ENCODE measurements at places on chromosomes 2 and 18.

- DNase-seq = no peak
Observed at GRCh38 chr2:226881287-226881686, 45.4 kb downstream of the RHBDD1 start.

DNA sequence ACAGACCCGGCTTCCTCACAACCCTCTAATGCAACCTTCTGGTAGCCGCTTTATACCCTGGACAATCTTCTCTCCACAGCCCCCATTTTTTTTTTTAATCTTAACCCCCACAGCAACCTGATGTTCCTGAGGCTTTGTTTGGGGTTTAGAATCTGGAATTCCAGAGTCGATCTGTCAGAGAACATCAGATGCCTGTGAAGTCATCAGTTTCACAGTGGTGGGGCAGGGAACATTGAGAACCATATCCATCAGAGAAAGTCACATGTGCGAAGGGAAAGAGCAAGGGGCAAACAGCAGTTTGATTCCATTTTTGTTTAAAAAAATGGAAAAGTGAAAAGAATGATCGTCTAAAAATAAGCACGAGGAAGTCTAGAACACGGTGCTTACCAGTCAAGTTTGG, 20.6 kb downstream of the NPAS2 start:
- no peak for DNase-seq

DNA sequence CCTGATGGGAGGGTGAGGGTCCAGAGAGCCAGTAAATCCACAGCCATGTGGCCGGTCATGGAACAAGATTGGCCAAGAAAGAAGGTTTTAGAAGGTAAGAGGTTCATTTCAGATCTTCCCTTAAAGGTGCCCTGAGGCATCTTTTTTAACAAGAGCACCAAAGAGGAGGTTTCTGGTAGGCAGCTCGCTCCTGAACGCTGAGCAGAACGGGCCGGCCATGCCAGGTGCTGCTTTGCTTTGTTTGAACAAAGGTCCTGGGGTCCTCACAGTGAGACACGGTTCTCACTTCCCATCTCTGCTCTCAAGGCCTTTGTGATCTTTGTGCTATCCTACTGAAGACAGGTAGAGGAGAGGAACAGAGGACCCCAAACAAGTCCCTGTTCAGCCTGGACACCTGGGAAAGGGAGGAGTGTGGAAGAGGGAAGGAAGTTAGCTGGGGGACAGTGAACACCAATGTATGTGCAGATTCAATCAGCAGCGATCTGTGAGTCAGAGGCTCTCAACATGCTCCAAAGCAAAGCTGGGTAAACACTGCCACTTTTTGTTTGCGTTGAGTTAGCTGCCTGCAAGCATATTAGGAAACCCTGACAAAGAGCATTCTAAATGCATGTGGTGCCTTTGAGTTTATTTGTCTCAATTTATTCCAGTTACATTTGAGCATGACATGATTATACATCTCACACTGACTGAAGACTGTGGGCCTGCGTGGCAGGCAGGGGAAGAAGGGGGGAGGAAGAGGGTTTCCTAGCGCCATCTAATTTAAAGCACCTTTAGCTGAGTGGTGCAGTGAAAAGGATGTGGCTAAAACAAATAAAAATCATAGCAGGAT, 102.4 kb downstream of the ASB1 start:
- no peak for DNase-seq

- DNase-seq = no peak
Observed at GRCh38 chr18:24326211-24326610, 71.4 kb downstream of the OSBPL1A start.

GRCh38 chr2:63064197-63064596, 13.6 kb downstream of the OTX1 start:
- no peak for DNase-seq

DNA sequence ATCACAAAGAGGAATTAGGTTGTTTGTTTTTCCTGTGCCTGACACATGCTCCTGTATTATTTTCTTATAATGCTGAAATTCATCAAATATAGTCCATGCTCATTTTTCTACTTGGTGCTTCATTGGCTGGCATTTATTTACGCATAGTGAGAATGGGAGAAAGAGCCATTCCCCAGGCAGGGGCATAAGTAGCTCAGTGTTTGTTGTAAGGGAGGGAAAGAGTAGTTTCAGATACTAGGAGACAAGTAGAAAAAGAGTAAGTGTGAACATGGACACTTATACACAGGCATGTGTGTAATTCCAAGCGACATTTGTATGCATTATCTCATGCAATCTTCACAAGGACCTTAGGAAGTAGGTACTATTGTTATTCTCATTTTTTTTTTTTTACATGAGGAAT, 111.9 kb upstream of the UGP2 start:
- no peak for DNase-seq

GRCh38 chr2:161246281-161246680, 61.9 kb upstream of the PSMD14 start:
- DNase-seq = no peak

DNA sequence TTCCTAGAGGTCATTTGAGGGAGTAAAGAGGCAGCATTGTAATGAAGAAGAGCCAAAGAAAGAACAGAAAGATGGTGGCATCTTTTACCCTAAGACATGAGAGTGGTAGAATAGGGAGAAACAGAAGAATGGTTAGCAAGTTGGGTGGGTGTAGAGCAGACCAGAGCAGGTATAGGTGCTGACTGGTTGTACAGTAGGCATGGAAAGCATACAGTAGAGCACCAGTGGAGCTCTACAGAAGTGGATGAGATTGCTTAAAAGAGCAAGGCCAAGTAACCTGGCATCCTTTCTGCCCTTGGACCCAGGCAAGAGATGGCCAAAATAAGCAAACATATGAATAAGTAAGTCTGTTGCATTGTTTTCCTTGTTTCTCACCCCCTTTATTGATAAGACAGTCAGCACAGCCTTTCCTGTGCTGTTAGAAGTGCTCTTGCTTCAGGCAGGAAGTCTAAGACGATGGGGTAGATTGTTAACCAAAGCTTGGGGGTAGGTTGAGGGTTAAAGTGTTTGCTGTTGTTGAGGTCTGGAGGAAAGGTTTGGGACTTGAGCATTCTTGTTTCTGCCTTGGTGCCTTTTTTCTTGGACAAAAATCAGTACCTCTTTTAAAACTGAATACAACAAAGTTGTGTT, 76.9 kb downstream of the DIS3L2 start:
- no peak for DNase-seq

GRCh38 chr2:224969633-224970260, 72.5 kb downstream of the DOCK10 start:
- DNase-seq = no peak

DNA sequence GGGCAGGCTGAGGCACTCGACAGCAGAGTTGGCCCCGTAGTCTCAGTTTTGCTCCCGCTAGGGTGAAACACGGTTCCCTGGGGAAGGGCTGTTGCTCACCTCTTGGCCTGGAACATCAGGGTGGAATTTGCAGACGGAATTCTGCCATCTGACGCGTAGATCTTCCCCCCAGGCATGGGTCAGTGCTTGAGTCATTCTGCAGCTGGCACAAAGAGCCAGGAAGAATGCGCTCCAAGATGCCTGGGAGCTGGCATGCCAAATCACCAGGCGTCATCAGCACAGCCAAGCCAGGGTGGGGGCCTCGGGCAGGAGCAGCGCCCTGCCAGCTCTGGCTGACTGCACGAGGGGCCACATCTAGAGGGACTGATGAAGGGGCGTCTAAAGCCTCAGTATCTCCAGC, 42.7 kb downstream of the ODC1 start:
- no peak for DNase-seq

DNA sequence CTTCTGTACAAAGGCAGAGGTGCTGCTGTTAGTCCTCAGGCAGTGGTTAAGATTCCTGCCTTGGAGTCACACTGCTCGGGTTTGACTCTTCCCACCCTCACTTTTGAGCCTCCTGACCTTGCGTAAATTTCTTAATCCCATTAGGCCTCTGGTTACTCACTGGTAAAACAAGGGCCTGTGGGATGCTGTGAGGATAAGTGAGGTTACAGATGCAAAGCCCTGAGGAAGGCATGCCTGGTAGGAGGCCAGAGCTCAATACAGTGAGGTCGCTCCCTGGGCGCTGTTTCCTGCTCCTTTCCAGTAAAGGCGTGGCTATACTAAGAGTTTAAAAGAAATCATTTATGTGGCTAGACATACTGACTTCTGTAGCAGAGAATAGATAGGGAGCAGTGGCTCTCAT, 127.5 kb upstream of the TMEM200C start:
- DNase-seq = no peak

DNA sequence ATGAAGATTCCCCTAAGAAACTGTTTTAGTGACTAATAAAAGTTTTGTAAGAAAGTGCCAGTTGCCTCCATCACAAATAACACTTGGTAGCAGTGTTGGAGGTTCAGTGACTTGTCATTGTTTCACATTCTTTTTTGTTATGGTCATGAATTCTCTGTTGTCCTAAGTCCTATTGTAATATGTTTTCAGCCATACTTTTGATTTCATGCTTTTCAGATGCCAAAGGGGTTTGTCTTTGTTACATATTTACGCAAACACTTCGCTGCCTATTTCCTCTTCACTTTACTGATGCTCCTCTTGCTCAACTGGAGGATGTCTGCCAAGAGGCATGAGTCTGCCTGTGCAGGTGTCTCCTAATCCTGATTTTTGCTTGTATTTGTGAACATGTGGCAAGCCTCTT, 66.6 kb downstream of the PHLPP1 start:
- DNase-seq = no peak

- DNase-seq = no peak
Observed at GRCh38 chr18:49626842-49627467, 65.1 kb downstream of the LIPG start.

GRCh38 chr2:49404108-49404507, 249.8 kb upstream of the FSHR start:
- no peak for DNase-seq

GRCh38 chr2:176427549-176427948, 158.3 kb downstream of the MTX2 start:
- DNase-seq = no peak
